ENCODE measurements at places on chromosomes 11 and 22.
A peak's percentile ranks its signal among the peaks of the same experiment; 100 is the strongest.

- no peaks in the 10 kb centered on the region for H3K36me3 ChIP-seq
- H3K4me1 ChIP-seq: peaks cover 9% of the 10 kb centered on the region
These were observed 18.4 kb downstream of the PARVB start for GRCh38 chr22:44042249-44043218.

- peak overlapping the region; percentile 91 for H3K4me3 ChIP-seq
- DNase-seq: peak; percentile 66
- H3K27me3 ChIP-seq: no peaks in the 10 kb centered on the region
- no peaks in the 10 kb centered on the region for H3K36me3 ChIP-seq
- H3K27ac ChIP-seq: peak overlapping the region; percentile 99
These were observed 1.4 kb downstream of the PLXNB2 start for GRCh38 chr22:50305923-50306566.

DNA sequence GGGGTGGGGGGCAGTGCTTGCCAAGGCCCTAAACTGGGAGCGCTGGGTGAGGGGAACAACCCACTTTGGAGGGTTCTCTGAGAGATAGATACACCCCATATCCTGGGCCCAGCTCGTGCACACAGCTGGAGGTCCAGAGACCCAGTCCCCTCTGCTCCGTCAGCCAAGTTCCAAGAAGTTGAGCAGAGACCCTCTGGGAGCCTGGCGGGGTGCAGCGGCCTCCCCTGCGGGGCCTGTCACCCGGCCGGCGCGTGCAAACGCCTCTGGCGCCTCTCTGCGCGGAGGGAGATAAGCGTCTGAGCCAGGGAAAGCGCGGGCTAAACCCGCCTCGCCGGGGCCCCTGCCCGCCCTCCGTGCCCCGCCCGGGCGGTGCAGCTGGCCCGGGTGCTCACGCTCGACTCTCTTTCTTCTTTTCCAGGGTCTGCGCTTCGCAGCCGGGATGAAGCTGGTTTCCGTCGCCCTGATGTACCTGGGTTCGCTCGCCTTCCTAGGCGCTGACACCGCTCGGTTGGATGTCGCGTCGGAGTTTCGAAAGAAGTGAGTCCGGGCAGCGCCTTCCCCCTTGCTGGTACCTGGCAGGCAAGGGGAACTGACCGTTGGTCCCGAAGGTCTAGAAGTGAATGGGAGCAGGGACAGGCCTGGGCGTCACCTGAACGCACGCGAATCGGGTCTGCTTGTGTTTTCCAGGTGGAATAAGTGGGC is 540 bp downstream of the ADM start:
- no peak for DNase-seq
- peak overlapping the region; percentile 93 for H3K4me3 ChIP-seq
- peaks cover 47% of the 10 kb centered on the region for H3K4me1 ChIP-seq
- H3K27me3 ChIP-seq: no peaks in the 10 kb centered on the region
- peaks cover 15% of the 10 kb centered on the region for H3K36me3 ChIP-seq

DNA sequence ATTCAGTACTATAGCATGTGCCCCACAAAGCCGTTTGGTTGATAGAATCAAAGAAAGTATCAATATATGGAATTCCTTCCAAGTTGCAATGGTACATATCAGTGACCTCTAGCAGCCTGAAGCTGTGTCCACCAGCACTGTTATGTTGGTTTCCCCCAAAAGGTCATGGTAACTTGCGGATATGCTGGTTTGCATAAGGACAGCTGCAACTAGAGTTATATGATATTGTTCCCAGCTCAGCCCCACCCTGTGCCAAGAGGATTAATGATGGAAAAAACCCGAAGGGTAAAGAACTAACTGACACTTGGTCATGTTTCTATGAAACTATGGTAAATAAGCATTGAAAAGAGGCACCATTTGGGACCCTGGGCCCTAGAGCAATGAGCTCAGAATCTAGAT is 93.5 kb downstream of the PDHX start:
- H3K36me3 ChIP-seq: no peaks in the 10 kb centered on the region
- peaks cover 91% of the 10 kb centered on the region for H3K4me1 ChIP-seq
- H3K27me3 ChIP-seq: no peaks in the 10 kb centered on the region
- peak overlapping the region; percentile 99 for H3K27ac ChIP-seq
- no peak overlapping the region for H3K4me3 ChIP-seq
- DNase-seq: no peak

- no peak overlapping the region for H3K4me3 ChIP-seq
- no peaks in the 10 kb centered on the region for H3K27me3 ChIP-seq
- H3K4me1 ChIP-seq: no peaks in the 10 kb centered on the region
- no peaks in the 10 kb centered on the region for H3K36me3 ChIP-seq
These were observed 34.9 kb downstream of the SCUBE1 start for GRCh38 chr22:43308060-43308830.

GRCh38 chr11:83175815-83176214 is 17.7 kb upstream of the ANKRD42 start:
- H3K36me3 ChIP-seq: peaks cover 41% of the 10 kb centered on the region
- H3K4me1 ChIP-seq: no peaks in the 10 kb centered on the region
- H3K4me3 ChIP-seq: no peak overlapping the region
- no peak for DNase-seq

DNA sequence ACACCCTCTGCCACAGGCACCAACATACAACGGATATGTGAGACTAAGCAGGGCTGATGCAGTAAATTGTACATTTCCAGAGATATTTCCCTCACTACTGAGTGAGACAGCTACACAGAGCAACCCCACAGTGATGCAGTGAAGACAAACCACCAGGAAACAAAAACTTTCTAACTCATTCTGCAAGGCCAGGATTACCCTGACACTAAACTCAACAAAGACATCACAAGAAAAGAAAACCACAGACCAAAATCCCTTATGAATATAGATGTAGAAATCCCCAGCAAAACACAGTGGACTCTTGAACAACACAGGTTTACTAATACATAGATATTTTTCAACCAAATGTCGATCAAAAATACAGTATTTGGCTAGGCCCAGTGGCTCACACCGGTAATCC is 1.5 kb upstream of the SLC7A4 start:
- DNase-seq: no peak
- H3K36me3 ChIP-seq: no peaks in the 10 kb centered on the region
- no peaks in the 10 kb centered on the region for H3K27me3 ChIP-seq
- no peak overlapping the region for H3K4me3 ChIP-seq

DNA sequence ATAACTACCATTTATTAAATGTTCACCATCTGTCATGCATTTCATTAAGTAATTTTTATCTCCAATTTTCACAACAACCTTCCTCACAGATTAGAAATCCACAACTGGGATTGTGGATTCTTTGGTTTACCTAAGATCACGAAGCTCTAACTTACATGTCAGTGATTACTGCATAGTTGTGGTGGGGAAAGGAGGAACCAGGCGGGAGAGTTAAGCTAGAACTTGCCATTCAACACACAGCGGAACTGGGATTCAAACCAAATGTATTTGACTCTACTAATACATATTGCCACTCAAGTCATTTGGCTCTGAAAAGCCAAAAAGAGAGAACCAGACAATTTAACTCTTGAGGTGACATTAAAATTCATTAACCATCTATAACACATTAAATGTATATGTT is 10.4 kb upstream of the LAYN start:
- H3K4me1 ChIP-seq: peaks cover 20% of the 10 kb centered on the region
- H3K4me3 ChIP-seq: no peak overlapping the region
- H3K27me3 ChIP-seq: no peaks in the 10 kb centered on the region
- no peak overlapping the region for H3K27ac ChIP-seq
- no peak for DNase-seq

GRCh38 chr11:129427376-129427775 is 51.7 kb downstream of the BARX2 start:
- DNase-seq: no peak
- H3K27me3 ChIP-seq: peaks cover 4% of the 10 kb centered on the region
- no peaks in the 10 kb centered on the region for H3K36me3 ChIP-seq
- H3K4me1 ChIP-seq: no peaks in the 10 kb centered on the region
- H3K27ac ChIP-seq: no peak overlapping the region

DNA sequence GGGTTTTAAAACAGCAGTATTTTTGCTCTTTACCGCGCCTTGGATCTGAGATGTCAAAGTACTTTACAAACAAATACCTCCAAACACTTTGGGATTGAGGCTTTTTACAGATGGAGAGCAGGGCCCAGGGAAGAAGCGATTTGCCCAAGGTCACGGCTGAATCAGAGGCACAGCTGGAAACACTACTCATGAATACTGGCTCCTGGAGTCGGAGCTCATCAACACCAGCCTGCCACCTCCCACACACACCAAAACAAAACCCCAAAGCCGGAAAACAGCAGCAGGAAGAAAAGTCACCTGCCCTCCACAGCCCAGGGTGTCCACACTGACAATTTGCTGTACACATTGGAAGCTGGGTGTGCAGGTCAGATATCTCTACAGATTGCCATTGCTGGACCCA is 339.4 kb downstream of the CADM1 start:
- no peaks in the 10 kb centered on the region for H3K36me3 ChIP-seq
- no peak for DNase-seq
- H3K4me1 ChIP-seq: no peaks in the 10 kb centered on the region
- no peak overlapping the region for H3K4me3 ChIP-seq
- H3K27ac ChIP-seq: no peak overlapping the region

GRCh38 chr22:50581950-50582492 is 628 bp downstream of the CHKB start:
- peaks cover 28% of the 10 kb centered on the region for H3K4me1 ChIP-seq
- no peaks in the 10 kb centered on the region for H3K36me3 ChIP-seq
- H3K4me3 ChIP-seq: peak overlapping the region; percentile 80
- no peaks in the 10 kb centered on the region for H3K27me3 ChIP-seq

DNA sequence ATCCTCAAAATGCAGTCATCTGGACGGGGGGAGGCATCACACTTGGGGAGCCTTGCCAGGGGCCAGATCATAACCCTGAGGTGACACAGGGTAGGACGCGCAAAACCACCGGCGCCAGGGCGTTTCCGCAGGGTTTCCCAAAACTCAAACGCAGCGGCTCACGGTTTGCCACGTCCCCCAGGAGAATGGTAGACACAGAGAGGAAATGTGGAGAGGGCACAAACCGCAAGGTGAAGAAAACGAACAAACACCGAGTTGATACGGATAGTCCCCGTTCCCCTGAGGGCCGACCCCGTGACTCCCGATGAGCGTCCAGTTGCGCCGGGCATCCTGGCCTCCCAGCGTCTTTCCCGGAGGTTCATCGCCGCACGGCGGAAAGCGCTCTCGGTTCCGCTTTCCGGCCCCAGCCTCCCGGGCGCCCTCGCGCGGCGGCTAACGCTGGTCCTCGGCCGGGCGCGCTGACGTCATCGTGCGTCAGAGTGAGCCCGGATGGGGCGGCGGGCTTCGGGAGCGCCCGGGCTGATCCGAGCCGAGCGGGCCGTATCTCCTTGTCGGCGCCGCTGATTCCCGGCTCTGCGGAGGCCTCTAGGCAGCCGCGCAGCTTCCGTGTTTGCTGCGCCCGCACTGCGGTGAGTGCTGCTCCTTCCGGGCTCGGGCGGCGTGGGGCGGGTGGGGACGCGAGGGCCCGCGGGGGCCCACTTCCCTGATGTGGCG is at the start of gene BIRC2:
BIRC2 (plus strand) TSS at position 467 of the 714 bp plus-strand sequence. CDS start 2,641 bp downstream, outside the sequence.
- H3K4me3 ChIP-seq: peak within 1 kb of the TSS; percentile 75
- peaks cover 6% of the 10 kb centered on the region for H3K36me3 ChIP-seq
- no peaks in the 10 kb centered on the region for H3K27me3 ChIP-seq
- peak; percentile 78 for DNase-seq
- peaks cover 2% of the 10 kb centered on the region for H3K4me1 ChIP-seq

- H3K4me1 ChIP-seq: no peaks in the 10 kb centered on the region
- no peaks in the 10 kb centered on the region for H3K27me3 ChIP-seq
- no peak for DNase-seq
- H3K36me3 ChIP-seq: no peaks in the 10 kb centered on the region
- H3K27ac ChIP-seq: no peak overlapping the region
These were observed 119.7 kb upstream of the ZC3H12C start for GRCh38 chr11:109973486-109973885.

DNA sequence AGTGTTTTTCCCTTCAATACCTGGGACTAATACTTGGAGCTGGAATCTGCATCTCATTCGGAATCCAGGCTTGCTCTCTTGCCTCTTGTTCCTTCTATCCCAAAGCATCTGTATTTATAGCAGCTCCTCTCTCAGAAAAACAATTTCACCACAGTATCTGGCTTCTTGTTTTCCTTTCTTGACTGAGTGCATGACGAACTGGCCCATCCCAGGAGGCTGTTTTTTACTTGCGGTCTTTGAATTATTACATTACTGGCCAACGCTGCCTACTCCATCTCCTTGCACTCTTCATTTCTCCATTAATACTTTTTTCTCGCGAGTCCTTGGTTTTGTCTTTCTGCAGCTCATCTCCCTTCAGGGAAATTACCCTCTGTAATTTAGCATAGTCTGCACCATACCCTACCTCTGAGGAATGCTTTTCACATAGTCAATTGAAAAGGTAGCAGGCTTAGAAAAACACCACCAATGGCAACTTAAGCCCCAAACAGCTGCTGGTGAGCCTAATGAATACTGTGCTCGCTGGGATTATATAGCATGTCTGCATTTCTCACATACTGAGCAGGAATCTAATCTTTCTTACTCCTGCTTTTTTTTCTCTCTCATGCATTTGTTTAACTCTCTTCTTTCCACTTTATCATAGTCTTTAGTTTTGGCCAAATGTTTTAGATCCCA is 277.4 kb upstream of the SESN3 start:
- H3K27ac ChIP-seq: no peak overlapping the region
- H3K27me3 ChIP-seq: peaks cover 19% of the 10 kb centered on the region
- DNase-seq: no peak
- no peaks in the 10 kb centered on the region for H3K36me3 ChIP-seq
- H3K4me3 ChIP-seq: no peak overlapping the region

- H3K27me3 ChIP-seq: no peaks in the 10 kb centered on the region
- no peak overlapping the region for H3K4me3 ChIP-seq
These were observed 32.4 kb upstream of the PDGFB start for GRCh38 chr22:39277142-39277607.
